ENCODE measurements at places on chromosomes 2 and 18. TPM values are rescaled to one million over a fixed set of nuclear protein-coding genes. Genes with fewer than 3 reads are reported as not detected.

DNA sequence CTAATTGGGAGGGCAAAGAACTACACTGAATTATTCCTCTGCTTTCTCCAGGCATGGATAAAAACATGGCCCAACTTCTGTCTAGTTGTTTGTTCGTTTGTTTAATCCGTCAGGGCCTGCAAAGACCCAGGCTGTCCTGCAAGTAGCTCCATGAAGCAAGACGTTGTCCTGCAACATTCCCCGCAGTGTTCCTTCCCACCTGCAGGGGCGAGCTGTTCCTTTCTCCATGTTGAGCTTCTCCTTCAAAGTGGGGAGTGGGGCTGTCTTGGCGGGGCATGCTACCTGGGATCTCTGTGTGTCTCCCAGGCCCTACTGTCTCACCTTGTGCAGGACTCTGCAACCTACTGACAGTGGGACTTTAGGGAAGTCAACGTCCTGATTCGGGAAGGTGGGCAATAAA lies 264.0 kb upstream of the SMIM21 start:
- no peaks in the 10 kb centered on the region for H3K27me3 ChIP-seq
- DNase-seq = no peak
- no peaks in the 10 kb centered on the region for H3K36me3 ChIP-seq
- H3K4me3 ChIP-seq = no peak overlapping the region
- no peaks in the 10 kb centered on the region for H3K4me1 ChIP-seq

DNA sequence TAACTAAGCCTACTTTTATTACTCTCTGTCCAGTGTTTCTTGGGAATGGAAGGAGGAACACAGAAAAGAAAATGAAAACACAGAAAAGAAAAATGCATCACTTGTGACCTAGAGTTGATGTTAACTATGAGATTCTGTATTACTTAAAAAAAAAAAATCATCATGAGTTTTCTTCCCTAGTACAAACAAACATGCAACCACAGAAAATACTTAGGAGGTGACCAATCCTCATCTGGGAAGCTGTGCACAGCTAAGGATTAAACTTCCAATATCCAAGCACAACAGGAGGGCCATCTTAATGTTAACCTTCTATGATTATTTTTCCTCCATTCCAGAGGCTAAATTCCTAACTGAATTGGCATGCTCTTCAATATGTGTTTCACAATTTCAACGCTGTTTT lies 1140.4 kb downstream of the LRP1B start:
- no peak overlapping the region for H3K4me3 ChIP-seq
- no peaks in the 10 kb centered on the region for H3K36me3 ChIP-seq
- peak overlapping the region; percentile 76 for H3K27ac ChIP-seq
- DNase-seq = no peak
- H3K4me1 ChIP-seq = peaks cover 60% of the 10 kb centered on the region
- no peaks in the 10 kb centered on the region for H3K27me3 ChIP-seq

- H3K27ac ChIP-seq = no peak overlapping the region
- no peaks in the 10 kb centered on the region for H3K4me1 ChIP-seq
- no peak for DNase-seq
- no peak overlapping the region for H3K4me3 ChIP-seq
- no peaks in the 10 kb centered on the region for H3K27me3 ChIP-seq
Measured at GRCh38 chr2:241798631-241799521, 10.1 kb upstream of the NEU4 start.

The CYP27C1 gene
- total RNA-seq = 24.9 TPM

- H3K27ac ChIP-seq = no peak overlapping the region
- no peak for DNase-seq
- H3K4me1 ChIP-seq = peaks cover 5% of the 10 kb centered on the region
Measured at GRCh38 chr2:226638576-226638975, 161.0 kb downstream of the IRS1 start.

- no peak for DNase-seq
- no peaks in the 10 kb centered on the region for H3K36me3 ChIP-seq
- H3K4me1 ChIP-seq = peaks cover 5% of the 10 kb centered on the region
- no peaks in the 10 kb centered on the region for H3K27me3 ChIP-seq
- no peak overlapping the region for H3K4me3 ChIP-seq
Measured at GRCh38 chr18:56393870-56394269, 244.5 kb downstream of the TXNL1 start.

The CAPN14 gene
- total RNA-seq = 0.24 TPM

- peak overlapping the region; percentile 94 for H3K4me3 ChIP-seq
- peak overlapping the region; percentile 90 for H3K27ac ChIP-seq
- no peaks in the 10 kb centered on the region for H3K36me3 ChIP-seq
Measured at GRCh38 chr2:152336854-152337510, 2.0 kb downstream of the FMNL2 start.

DNA sequence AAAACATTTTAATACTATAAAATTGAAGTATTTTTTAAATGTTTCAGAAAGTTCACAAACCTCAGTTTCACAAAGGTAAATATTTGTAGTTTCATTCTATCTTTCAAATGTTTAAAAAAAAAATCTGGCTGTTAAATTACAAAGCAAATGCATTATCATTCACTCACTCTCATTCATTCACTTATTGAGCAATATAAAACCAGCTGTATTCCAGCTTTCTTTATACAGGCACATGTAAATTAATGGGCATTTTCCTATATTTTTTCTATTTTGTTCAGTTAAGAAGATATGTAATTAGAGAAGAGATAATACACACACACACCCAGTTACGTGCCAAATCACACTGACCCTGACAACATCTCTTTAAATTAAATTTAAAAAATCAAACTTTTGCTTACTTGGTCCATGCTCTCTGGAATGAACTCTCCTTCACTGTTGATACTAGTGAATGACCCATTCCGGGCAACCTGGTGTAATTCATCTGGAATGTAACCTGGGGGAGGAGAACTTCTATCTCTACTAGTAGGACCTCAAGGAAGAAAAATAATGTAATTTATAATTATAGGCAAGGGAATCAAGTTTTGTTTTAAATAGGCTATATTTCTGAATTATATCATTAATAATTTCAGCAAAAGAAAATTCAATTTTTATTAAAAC lies 32.5 kb upstream of the ERCC3 start:
- no peak overlapping the region for H3K4me3 ChIP-seq
- H3K4me1 ChIP-seq = no peaks in the 10 kb centered on the region
- H3K36me3 ChIP-seq = peaks cover 17% of the 10 kb centered on the region
- DNase-seq = no peak
- H3K27me3 ChIP-seq = no peaks in the 10 kb centered on the region

- H3K4me1 ChIP-seq = peaks cover 5% of the 10 kb centered on the region
- peaks cover 15% of the 10 kb centered on the region for H3K27me3 ChIP-seq
- no peaks in the 10 kb centered on the region for H3K36me3 ChIP-seq
Measured at GRCh38 chr18:2468051-2468450, 103.3 kb downstream of the METTL4 start.

GRCh38 chr2:15923597-15923996 lies 16.8 kb upstream of the MYCN start:
- peaks cover 11% of the 10 kb centered on the region for H3K27me3 ChIP-seq
- no peak for DNase-seq
- no peak overlapping the region for H3K27ac ChIP-seq
- H3K4me1 ChIP-seq = no peaks in the 10 kb centered on the region

DNA sequence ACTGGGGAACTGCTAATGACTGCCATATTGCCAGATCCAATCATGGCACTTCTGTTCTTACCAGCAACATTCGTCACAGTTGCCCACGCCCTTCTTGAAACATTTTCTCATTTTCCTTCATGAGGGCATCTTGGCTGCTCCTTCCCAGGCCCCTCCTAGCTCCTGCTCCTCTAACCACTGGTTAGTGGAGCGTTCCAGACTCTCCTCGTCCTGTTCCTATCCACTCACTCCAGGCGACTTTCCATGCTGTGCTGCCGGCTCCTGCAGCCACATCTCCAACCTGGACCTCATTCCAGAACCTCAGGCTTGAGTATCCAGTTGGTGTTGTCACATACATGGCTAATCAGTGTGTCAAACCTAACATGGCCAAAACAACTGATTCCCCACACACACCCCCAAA lies 1.3 kb upstream of the ADI1 start:
- no peaks in the 10 kb centered on the region for H3K27me3 ChIP-seq
- H3K4me3 ChIP-seq = peak overlapping the region; percentile 80
- no peaks in the 10 kb centered on the region for H3K36me3 ChIP-seq
- H3K4me1 ChIP-seq = peaks cover 42% of the 10 kb centered on the region

The IL18R1 gene
- 0.38 TPM for total RNA-seq

DNA sequence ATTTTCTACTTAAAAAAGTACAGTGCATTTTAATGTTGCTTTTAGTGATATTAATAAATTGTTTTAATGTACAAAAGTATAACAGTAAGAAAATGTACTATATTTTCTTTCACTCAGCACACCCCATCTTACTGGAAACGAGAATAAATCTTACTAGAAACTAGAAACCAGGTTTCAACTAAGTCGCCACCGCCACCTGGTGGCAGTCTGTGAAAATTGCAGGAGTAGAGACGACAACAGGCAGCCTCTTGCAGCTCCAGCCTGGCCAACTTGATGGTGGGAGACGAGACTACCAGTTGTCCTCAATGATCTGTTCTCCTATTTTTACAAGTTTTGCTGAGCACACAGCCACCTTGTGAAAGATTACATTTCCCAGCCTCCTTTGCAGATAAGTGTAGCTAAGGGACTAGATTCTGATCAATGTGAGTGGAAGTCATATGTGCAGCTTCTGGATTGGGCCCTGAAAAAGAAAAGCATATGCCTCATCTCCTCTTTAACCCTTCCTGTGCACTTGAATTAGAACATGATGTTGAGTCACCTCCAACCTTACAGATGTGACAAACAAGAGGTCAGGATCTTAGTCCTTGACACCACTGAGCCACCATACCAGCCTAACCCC lies 8.7 kb downstream of the OTOF start:
- H3K27ac ChIP-seq = no peak overlapping the region
- H3K4me3 ChIP-seq = no peak overlapping the region
- H3K27me3 ChIP-seq = no peaks in the 10 kb centered on the region
- H3K36me3 ChIP-seq = no peaks in the 10 kb centered on the region
- no peak for DNase-seq

The GEN1 gene
- 5.5 TPM for total RNA-seq

GRCh38 chr18:55577812-55578539 lies 10.0 kb downstream of the TCF4 start:
- no peak overlapping the region for H3K4me3 ChIP-seq
- DNase-seq = no peak
- H3K27ac ChIP-seq = no peak overlapping the region
- no peaks in the 10 kb centered on the region for H3K27me3 ChIP-seq
- peaks cover 15% of the 10 kb centered on the region for H3K36me3 ChIP-seq

The ARHGAP28 gene
- total RNA-seq = 22.8 TPM

- H3K4me3 ChIP-seq = no peak overlapping the region
- no peaks in the 10 kb centered on the region for H3K36me3 ChIP-seq
- peak; percentile 53 for DNase-seq
- H3K27me3 ChIP-seq = no peaks in the 10 kb centered on the region
- peaks cover 61% of the 10 kb centered on the region for H3K4me1 ChIP-seq
- no peak overlapping the region for H3K27ac ChIP-seq
Measured at GRCh38 chr18:77111449-77111848, 21.1 kb downstream of the MBP start.

- DNase-seq = no peak
- no peak overlapping the region for H3K27ac ChIP-seq
- no peak overlapping the region for H3K4me3 ChIP-seq
Measured at GRCh38 chr18:24035316-24035715, 20.8 kb downstream of the TTC39C start.

GRCh38 chr2:126212735-126213134 lies 443.2 kb upstream of the GYPC start:
- no peak overlapping the region for H3K4me3 ChIP-seq
- no peak overlapping the region for H3K27ac ChIP-seq
- DNase-seq = no peak
- no peaks in the 10 kb centered on the region for H3K36me3 ChIP-seq

The DRC1 gene
- total RNA-seq = not detected

- H3K4me3 ChIP-seq = no peak overlapping the region
- H3K36me3 ChIP-seq = peaks cover 8% of the 10 kb centered on the region
- no peaks in the 10 kb centered on the region for H3K4me1 ChIP-seq
- no peak overlapping the region for H3K27ac ChIP-seq
- DNase-seq = no peak
Measured at GRCh38 chr2:3345621-3346020, 32.0 kb downstream of the EIPR1 start.

The UNC80 gene
- not detected for total RNA-seq
